ENCODE measurements at places on chromosomes 12 and 14.

DNA sequence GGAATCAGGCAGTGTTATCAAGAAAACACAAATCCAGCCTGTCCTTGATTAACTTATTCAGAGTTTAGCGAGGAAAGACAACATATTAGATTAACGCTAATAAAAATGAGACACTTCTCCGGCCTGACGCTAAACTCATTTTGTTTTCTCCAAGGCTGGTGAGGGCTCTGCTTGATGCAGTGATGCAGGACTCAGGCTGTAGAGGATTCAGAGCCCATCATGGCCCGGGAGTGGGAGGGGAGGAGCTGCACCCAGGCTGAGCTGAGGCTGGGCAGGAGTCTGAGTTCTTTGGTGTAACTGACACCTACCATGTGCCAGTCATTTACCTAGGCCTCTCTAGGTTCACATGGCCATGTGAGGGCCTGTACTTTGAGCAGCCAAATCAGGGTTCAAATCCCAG is 70.0 kb downstream of the WSCD2 start:
- no peak for DNase-seq

GRCh38 chr12:53868511-53868986 is 70.1 kb upstream of the HOXC13 start:
- DNase-seq: no peak

DNA sequence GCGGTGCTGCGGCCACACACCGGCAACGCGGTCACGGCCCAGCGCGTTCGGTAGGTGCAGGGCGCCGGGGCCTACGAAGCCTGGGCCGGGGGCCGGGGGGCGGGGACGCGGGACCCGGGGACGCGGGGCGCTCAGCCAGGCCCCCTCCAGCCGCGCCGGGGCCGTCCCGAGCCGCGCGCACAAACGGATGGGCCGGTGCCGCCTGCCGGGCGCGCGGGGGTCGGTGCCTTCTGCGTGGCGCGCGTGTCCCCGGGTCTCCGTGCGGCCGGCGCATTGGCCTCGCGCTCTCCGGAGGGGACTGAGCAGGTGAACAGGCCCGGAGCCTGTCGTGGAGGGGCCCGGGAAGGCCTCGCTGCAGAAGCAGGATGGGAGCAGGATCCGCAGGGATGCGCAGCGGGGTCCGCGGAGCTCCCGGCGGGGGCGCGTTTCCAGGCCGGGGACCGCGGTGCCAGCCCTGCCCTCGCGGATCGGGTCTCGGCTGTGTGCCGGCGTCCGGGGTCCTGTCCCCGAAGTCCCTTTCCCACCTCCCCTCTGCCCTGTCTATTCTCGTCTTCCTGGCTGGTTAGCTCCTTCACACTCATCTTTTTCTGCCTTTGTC is 421 bp downstream of the GLT1D1 start:
- DNase-seq: no peak

DNA sequence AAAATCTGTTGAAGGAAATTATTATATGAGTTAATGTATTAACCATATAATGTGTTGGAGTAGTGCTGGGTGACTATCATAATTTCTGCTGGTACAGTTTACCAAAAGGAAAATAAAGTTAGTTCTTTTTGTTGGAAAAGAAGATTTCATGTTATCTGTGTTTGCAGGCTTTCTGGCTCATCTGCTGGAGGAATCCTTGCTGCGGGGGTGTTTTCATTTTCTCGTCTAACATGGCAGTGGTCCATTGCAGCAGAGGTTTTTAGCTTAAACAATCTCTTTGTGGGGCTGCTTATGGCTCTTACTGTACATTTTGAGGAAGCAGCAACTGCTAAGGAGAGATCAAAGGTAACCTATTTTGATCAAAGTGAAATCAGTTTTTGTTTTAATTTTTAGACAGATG is 24.1 kb downstream of the TMEM260 start:
- DNase-seq: no peak

DNA sequence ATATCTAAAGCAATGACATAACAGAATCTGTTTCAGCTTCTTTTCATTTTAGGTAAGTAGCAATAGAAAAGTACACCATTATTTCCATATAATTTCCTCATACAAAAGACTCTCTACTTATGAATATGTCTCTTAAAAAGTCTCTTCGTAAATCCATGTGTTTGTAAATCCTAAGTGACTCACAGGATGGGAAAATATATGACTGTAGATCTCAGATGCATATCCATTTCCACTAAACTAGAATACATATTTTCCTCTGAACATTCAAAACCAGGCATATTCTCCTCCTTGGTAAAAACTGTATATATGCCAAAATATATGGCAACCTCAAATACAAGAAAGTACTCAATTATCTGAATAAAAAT is 93.6 kb downstream of the TXNDC16 start:
- no peak for DNase-seq

GRCh38 chr12:120466560-120467315 is 2.8 kb downstream of the SRSF9 start:
- DNase-seq: no peak

DNA sequence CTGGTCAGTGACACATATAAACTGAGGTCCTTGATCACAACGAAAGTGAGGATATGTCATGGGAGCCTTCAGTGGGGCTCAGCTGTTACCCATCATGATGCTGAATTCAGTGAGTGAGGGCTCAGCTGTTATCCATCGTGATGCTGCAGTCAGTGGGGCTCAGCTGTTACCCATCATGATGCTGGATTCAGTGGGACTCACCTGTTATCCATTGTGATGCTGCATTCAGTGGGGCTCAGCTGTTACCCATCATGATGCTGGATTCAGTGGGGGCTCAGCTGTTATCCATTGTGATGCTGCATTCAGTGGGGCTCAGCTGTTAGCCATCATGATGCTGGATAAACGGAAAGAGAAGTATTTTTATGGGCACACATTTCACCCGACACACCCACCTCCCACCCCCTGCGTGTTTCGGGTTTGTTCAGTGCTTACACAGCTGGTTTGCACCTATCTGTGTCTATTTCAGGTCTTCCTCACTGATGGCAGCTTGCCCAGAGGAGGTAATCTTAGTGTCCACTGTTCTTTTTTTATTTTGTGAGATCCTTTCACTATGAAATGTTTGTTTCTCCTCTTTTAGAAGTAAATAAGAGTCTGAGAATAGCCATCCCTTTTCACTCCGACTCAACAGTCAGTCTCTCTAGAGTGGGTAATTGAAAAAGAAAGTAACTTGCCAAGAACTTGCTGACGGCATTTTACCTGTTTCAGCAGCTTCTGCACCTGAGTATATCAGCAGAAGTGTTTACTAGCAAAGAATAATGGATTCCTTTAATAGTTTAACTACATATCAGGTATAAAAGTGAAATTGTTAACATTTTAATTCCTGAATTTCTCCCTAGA is 183.0 kb downstream of the ERC1 start:
- DNase-seq: no peak

GRCh38 chr12:94242901-94243300 is 94.5 kb downstream of the PLXNC1 start:
- no peak for DNase-seq

DNA sequence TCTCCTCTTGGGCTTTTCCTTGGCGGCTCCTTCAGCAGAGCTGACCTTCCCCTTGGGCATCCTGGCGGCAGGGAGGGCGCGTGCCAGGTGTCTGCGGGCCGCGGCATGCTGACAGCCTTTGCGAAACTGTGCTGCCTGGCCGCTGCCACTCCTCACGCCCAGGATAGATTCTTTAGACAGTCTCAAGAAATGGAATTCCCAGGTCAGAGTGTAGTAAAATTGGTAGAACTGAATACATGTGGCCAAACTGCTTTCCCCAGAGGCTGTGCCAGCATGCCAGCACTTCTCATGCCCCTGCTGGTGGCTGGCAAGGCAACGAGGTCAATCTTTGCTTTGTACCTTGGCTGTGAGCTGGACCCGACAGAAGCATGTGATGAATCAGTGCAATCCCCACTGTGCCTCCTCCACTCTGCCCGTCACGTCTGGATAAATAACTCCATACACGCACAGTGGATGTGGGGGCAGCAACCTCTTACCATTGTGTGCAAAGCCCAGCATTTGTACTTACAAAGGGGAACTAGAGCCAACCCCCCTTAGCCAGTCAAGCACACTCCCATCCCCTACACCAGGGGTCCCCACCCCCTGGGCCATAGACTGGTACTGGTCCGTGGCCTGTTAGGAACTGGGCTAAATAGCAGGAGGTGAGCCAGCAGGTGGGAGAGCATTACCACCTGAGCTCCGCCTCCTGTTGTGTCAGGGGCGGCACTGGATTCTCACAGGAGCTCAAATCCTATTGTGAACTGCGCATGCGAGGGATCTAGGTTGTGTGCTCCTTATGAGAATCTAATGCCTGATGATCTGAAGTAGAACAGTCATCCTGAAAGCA is 90.9 kb downstream of the ACTN1 start:
- no peak for DNase-seq

GRCh38 chr12:118866346-118866745 is 115.0 kb upstream of the SRRM4 start:
- no peak for DNase-seq

DNA sequence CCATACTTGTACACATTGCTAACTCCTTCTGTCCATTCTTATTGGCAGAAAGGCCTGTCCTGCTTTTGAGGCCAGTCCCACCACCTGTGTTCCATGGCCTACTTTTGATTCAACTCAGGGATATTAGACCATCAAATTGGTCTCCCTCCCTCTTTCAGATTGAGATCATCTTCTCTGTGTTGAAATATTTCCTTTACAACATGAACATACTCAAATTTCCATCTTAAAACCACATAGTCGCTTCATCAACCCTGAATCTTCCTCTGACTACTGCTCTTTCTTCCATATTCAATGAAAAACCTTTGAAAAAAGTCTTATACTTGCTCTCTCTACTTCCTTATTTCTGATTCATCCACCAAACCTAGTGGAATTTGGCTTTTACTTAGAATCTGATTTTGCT is 34.9 kb downstream of the TRMT5 start:
- DNase-seq: no peak

- DNase-seq: no peak
Observed at GRCh38 chr12:117521867-117522266, 160.4 kb upstream of the NOS1 start.

DNA sequence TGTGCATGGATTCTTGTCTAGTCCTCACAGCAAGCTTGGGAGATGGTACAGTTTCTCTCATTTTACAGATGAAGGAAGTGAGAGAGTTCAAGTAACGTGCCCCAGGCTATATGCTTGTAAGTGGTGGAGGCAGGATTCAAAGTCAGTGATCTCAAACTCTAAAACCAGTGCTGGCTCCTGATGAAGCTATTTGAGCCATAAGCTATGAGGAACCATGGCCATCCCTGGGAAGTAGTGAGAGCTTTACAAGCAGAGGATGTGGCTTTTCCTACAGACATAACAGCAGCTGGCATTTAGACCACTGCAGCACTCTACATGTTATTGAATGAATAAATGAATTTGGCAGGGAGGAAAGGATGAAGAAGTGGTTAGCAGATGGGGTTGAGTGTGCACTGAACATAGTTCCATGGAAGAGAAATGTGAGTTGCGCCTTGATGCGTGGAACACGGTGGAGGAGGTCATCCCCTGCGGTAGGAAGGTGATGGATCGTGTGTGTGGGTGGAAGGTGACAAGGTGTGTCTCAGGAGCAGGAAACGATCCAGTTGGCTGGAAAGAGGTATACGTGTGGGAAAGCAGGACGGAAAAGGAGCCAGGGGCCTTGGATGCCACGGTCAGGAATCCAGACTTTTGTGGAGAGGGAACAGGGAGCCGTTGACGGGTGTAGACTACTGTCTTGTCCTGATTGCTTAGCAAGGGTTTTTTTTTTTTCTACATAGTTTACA is 65.2 kb downstream of the RFX4 start:
- DNase-seq: no peak

DNA sequence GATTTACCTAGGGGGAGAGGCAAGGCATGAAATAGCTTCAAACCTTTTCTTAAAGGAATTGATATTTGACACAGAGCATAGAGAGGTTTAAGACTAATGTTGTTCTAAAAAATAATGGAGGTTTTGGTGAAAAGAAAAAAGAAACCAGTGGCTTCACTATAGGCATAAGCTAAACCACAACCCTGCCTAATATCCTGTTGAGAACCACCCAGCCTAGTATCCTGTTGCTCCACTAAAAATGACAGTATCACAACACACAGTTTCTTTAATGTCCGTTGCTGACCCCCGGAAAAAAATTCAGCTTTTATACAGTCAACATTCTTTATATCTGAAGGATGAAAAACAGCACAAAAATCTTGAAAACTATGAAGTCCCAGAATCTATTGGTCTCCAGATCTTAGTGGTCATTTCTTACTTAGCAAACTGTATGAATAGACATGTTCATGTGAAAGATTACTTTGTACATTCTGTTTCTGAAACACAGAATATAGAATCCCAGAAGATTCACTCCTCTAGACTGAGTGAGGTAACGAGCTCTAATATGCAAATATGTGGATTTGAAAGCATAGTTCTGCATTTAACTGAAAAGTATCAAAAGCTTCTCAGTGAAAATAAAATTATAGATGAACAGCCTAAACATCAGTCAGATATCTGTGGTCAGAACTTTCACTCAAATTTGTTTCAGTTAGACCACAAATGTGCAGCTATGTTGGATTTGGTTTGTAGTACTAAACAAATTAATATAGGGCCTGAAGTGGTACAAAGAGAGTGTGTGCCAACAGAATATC is 40.5 kb downstream of the GALC start:
- no peak for DNase-seq

DNA sequence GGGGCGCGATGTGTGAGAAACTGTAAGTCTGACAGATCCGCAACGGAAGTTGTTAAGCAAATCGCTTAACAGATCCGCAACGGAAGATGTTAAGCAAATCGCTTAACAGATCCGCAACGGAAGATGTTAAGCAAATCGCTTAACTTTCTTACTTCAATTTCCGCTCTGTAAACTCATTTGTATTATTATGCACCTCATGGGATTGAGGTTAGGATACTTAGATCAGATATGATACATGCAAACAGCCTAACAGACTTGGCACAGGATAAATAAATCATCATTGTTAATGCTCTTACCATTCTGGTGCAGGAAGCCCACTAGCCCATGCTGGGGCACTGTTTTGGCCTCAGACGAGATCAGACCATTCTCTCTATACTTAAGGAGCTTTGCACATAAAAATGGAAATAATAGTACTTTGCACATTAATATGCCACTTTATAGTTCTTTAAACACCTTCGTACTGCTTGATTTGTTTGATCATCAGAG is 399 bp downstream of the NCAPD2 start:
- no peak for DNase-seq

DNA sequence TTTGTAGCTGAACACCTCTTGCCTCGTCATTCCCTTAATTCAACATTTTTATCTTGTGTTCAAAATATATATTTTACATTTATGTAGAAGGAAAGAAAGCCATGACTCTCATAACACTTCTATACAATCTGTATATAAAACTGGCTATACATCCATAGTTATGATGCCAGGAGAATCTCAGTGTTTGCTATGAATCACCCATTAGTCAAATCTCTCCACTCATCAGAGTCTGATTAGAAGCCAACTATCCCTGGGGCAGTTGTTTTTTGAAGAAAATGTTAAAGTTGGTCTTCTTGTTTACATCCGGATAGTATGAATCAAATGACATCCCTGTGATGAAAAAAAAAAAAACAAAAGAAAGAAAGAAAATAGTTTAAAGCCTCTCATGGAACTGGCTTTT is 503.9 kb downstream of the NELL2 start:
- DNase-seq: no peak

DNA sequence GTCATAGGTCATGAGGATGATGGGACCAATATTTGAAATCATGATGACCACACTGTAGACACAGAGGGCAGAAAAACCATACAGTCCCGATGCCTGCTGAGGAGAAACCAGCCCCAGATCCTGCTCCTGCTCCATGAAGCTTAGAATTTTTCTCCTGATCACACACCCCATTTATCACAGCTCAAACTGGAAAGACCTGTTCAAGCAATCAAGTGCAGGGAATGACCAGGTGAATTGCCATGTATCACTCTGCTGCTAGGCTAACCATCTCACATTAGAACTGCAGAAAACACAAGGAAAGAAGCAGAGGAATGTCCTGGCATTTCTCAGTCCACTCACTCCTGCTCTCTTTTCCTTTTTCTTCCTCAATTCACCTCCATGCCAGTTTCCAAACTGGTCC is 18.1 kb downstream of the MANSC1 start:
- DNase-seq: no peak

Measured in activated CD8-positive, alpha-beta memory T cell treated with anti-CD3 and anti-CD28 coated beads for 4 hours (primary cell).